ENCODE measurements at places on chromosomes 2 and 18.

DNA sequence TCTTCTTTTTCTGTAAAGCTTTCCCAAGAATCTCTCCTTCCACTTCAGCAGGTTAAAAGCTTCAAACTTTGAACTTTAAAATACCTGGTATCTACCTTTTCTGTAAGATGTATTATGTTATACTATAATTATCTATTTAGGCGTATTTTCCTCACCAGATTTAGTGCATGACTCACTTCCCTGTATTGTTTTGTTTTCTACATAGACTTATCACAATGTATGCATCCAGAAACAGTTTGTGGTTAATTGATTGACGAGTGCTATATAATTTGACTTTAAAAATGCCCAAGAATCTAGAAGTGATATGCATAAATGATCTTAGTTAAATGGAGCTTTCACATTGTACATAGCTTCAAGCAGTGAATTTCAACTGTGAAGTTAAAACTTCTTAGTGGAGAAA is 473.9 kb upstream of the CDH2 start:
- no peak for DNase-seq

GRCh38 chr2:145813481-145813880 is 1293.6 kb upstream of the ZEB2 start:
- DNase-seq, result peak; percentile 3

DNA sequence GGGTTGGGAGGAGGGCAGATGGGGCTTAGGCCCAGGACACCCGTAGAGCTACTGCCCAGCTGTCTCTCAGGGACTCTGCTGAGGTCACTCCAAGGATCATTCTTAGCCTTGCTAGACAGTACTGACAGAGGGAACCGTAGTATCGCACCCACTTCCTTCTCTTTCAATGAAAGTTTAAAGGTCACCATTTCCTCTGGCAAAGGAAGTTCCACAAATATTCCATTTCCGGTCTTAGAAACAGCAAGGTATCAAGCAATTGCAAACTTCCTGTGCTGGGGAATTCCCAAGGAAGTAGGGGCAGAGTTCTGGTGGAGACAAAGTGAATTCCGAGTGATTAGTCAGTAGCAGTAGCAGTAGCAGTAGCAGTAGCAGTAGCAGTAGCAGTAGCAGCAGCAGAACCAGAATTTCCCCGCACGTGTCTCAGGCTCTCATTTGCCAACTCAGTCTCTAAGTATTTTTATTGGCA is 24.7 kb downstream of the IL1B start:
- DNase-seq, result peak; percentile 93

GRCh38 chr2:6934758-6935651 is 17.8 kb downstream of the RNF144A start:
- DNase-seq, result no peak

GRCh38 chr2:9779596-9780264 is 63.5 kb upstream of the TAF1B start:
- no peak for DNase-seq

DNA sequence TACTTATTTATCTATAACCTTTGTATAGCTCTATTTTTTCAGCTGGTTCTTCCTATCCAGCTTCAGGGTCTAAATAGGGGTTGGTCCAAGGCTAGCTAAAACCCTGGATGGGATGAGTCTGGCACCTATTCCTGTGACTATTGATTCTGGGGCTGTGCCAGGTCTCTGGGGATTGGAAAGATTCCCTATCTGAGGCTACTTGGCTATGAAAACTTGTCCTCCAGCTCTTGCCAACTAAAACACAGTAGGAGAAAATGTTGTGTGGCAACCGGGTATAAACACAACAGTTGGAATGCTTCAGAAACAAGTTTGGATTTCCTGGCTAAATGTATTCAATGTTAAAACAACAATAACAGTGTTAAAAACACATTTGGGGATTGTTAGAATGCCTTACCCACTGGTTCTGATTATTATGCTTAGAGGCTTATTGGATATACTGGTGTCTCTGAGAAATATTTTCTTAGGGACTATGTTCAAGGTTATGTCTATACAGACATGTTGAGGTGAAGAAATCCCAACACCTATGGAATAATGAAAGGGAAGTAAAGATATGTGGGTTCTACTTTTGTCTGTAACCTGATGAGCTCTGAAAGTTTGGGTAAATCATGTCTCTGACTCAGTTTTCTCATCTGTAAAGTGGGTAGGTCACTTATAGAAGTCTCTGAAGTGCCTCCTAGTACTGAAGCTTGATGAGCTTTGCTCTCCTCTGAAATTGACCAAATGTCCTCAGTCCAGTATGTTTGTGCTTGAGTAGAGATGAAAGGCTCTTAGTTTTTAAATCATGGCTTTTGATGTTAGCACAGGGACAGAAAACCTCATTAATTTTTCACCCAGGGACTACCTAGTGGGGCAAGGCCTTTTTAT is 460.7 kb downstream of the MTX2 start:
- no peak for DNase-seq

- DNase-seq, result no peak
Measured at GRCh38 chr2:19987936-19988335, 2.0 kb downstream of the WDR35 start.

- DNase-seq, result no peak
Measured at GRCh38 chr2:925711-926110, 24.9 kb upstream of the SNTG2 start.

GRCh38 chr18:66575263-66575662 is 28.6 kb downstream of the CDH19 start:
- DNase-seq, result no peak

GRCh38 chr2:196719110-196719872 is 79.8 kb downstream of the CCDC150 start:
- DNase-seq, result no peak

DNA sequence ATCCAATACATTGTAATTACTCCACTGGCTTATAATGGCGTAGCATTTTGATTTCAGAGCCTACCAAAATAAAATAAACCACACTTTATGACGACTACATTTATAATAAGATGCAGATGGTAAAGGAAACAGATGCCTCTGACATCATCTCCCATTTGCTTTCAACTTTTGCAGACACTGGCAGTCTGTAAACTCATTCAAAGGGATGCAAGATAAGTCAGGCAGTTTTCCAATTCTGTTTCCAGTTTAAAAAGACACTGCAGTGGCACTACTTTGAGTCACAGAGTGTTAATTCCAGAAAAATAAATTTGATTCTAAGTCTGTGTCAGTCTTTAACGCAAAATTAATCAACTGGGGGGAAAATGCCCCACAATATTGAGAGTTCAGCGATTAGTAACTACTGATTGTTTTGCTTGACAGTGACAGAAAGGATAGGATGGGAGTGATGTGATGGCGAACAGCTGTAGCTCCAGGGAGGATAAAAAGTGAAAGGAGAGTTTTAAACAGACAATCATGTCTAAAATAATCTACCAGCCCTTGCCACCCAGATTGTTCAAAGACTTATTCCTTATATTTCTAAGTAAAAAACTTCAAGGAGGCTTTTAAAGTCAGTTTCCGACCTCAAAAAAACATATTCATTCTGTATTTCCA is 6.7 kb downstream of the DSEL start:
- DNase-seq, result no peak

DNA sequence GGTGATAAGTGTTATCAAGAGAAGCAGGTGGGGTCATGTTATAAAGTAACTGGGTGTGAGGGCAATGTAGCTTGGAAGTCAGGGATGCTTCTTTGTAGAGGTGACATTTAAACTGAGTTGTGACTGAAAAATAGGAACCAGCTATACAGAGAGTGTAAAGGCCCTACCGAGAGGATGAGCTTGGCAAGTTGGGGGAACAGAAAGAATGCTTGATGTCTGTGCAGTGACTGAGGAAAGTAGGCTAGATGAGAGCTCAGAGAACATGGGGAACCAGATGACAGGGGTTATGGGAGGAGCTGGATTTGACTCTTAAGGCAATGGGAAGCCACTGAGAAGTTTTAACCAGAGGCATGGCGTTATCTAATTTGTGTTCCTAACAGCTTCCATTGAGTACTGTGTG is 115.3 kb downstream of the DOCK10 start:
- DNase-seq, result no peak

GRCh38 chr18:57533006-57533867 is 53.3 kb downstream of the FECH start:
- DNase-seq, result no peak

- DNase-seq, result no peak
Measured at GRCh38 chr18:80126797-80127196, 17.7 kb downstream of the ADNP2 start.

GRCh38 chr2:166382448-166382847 is 6.7 kb upstream of the SCN9A start:
- DNase-seq, result no peak

DNA sequence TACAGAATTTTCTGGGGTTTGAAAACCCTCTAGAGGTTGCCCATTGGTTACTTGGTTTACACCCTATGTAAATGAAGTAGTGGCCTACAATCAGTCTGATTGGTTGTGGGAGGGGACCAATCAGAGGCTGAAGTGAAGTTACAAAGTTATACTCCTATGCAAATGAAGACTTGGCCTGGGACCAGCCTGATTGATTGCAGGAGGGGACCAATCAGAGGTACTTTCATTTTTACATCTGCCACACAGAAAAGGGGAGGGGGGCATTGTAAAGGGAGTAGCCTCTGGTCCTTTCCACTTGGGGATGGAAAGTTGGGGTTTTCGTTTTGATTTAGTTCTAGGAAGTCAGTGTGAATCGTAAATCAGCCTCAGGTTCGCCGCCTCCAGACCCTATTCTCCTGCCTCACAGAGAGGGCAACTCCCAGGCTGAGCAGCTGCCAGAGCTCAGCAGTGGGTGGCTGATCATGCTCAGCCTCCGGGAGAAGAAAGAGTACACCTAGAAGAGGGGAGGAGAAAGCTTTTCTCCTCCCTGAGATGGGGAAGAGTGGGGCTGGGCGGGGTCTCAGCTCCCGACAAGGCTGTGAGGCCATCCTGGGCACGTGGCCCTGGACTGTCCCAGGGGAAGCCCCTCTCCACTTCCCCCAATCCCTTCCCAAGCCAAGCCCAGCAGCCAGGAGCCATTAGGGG is 372.5 kb downstream of the GALR1 start:
- DNase-seq, result no peak

DNA sequence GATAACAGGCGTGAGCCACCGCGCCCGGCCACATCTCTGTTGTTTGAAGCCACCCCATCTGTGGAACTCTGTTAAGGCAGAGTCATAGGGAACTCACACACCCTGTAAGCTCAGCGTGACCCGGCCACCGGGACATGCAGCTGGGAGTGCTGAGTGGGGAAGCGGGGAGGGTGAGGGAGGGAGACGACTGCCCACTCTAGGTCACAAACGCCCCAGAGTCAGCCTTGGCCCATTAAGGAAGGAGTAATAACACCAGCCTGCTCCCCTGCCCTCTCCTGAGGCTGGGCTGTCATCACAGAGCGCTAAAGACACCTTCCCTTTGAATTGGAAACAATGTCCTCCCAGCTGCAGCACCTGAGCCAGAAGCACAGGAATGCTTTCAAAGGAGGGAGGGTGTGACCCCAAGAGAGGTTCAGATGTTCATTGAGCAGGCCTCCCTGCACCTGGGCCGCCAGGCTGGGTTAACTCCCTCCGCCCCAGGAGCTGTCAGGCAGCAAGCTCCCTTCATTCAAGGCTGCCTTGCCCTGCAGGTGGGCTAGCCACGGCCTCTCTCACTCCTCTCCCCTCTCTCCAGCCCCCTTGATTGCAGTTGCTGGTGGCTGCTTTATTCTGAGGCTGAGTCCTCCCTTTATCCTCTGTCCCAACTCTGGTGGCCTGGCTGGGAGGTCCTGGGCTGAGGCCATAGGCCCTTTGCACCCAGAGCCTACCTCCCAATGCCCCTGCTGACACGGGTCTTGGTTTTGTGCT is 77.2 kb upstream of the HPCAL1 start:
- DNase-seq, result no peak

DNA sequence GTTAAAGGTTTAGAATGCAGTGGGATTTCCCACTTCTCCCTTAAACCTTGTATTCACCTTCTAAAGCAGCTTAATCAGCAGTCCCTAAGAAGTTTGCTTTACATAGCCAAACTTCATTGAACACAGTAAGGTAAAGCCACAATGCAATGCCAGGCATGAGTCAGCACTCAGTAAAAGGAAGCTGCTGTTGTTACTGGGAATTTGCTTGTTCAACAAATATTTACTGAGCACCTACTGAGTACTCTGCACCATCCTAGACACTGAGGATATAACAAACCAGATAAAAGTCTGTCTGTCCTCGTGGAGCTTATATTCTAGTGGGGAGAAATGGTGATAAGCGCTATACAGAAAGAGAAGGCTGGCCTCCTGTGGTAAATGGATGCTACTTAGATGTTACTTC is 162.7 kb downstream of the PKP4 start:
- no peak for DNase-seq

GRCh38 chr2:176158186-176158591 is 1.1 kb downstream of the HOXD3 start:
- DNase-seq, result no peak

- no peak for DNase-seq
Measured at GRCh38 chr2:132615329-132616085, 54.5 kb downstream of the LYPD1 start.

- DNase-seq, result no peak
Measured at GRCh38 chr2:47062681-47063537, 92.2 kb downstream of the STPG4 start.

DNA sequence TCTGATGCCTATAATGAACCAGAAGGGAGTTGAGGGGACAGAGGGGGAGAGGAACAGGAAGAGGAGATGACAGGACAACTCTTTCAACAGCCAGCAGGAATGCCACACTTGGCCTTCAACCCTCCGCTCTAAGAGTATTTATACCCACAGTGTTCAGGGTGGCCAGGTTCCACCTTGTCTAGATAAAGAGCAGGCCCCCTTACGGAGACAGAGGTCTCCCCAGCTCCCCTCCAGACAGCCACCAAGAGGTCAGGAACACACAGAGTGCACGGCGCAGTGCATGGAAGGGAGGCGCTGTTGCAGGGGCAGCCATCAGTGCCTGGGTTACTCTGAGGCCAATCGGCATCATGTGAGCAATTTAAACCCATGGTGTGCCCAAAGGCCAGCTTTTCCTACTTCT is 176.9 kb downstream of the SMAD7 start:
- no peak for DNase-seq

DNA sequence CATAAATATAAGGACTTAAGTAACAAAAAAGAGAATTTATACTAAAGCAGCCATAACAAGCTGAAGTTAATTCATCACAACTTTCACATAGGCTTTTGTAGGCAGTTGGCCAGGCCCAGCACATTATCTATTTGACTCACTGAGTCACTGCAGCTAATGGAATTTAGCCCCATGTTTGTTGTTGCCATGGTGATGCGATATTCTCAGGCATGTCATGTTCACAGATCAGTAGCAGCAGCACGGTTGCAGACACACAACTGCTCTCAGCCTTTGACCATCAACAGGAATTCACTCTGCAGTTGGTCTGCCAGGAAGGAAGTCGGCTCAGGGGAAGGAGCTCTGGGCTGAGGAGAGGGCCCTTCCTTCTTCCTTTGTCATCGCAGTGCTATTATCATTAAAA is 639.8 kb downstream of the TMEM182 start:
- DNase-seq, result no peak

GRCh38 chr2:86185517-86186212 is 9.6 kb downstream of the IMMT start:
- no peak for DNase-seq

GRCh38 chr2:240139666-240140393 is 628 bp downstream of the OTOS start:
- no peak for DNase-seq

DNA sequence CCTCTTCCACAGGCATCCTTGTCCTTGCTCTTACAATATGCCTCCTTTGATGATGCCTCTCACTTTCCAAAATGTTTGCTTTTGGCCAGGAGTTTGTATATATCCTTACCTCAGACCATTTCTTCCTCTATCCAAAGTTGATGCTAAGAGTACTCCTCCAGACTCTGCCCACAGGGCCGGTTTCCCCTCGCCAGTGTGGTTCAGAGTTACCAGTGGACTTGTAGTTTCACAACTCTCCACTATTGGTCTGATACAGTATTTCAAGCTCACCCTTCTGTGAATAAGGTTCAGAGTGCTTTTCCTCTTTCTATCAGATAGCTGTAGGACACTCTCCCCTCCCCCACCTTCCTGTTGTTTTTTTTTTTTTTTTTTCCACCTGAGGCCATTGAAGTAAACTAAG is 42.2 kb upstream of the LINC00305 start:
- no peak for DNase-seq
